ENCODE measurements at places on chromosomes 11 and 22. TPM values are rescaled to one million over a fixed set of nuclear protein-coding genes. Genes with fewer than 3 reads are reported as not detected.

The MRGPRF gene
- not detected for total RNA-seq

The PRODH gene
- total RNA-seq = not detected

- H3K36me3 ChIP-seq = no peaks in the 10 kb centered on the region
- H3K27me3 ChIP-seq = peaks cover 4% of the 10 kb centered on the region
- no peak for DNase-seq
Measured at GRCh38 chr11:57217053-57217452, 20.0 kb downstream of the APLNR start.

The CALCA gene
- not detected for total RNA-seq

GRCh38 chr22:39367035-39367434 is 17.2 kb downstream of the SYNGR1 start:
- H3K4me3 ChIP-seq = no peak overlapping the region
- no peaks in the 10 kb centered on the region for H3K27me3 ChIP-seq
- no peaks in the 10 kb centered on the region for H3K36me3 ChIP-seq
- no peak overlapping the region for H3K27ac ChIP-seq
- no peak for DNase-seq

DNA sequence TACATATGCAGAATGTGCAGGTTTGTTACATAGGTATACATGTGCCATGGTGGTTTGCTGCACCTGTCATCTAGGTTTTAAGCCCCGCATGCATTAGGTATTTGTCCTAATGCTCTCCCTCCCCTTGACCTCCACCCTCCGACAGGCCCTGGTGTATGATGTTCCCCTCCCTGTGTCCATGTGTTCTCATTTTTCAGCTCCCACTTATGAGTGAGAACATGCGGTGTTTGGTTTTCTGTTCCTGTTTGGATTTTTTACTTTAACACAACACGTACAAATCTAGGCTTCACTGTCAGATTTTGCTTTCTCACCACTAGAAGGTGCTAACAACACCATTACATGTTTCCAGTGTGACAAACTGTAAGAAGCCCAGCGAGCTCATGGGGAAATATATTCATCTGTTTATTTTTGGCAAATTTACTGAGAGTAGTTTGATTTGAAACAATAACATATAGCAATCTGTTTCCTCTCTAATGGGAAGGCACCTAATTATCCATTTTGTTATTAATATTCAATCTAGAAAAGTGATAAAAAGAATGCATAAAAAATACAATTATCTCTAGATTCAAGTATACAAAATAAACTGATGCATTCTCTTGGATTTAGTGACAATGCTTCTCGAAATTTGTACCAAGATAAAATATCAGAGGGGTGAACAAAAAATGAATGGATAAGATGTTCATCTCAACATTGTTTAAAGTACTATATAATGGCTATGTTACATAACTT is 23.2 kb upstream of the BIRC3 start:
- H3K27ac ChIP-seq = no peak overlapping the region
- H3K4me3 ChIP-seq = peak overlapping the region; percentile 48
- H3K36me3 ChIP-seq = no peaks in the 10 kb centered on the region
- no peaks in the 10 kb centered on the region for H3K27me3 ChIP-seq

DNA sequence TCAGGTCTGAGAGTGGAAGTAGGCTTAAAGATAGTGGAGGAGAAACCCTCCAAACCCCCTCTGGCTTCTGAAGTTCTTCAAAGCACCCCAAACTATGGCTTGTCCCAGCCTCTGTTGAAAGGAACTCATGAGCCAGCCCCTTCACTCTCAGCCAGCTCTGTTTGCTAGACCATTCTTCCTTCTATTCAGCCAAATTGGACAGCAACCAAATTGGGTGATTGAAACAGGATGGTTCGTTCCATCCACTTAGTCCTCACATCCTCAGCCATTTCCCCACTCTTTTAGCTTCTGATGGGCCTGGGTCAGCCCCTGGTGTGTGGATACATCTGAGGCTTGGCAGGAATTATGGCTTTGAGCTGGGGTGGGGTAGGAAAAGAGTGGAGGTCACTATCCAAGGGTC is 4.5 kb downstream of the HTR3A start:
- no peak overlapping the region for H3K27ac ChIP-seq
- DNase-seq = no peak
- no peak overlapping the region for H3K4me3 ChIP-seq
- H3K36me3 ChIP-seq = no peaks in the 10 kb centered on the region
- peaks cover 15% of the 10 kb centered on the region for H3K27me3 ChIP-seq
- H3K4me1 ChIP-seq = no peaks in the 10 kb centered on the region

GRCh38 chr11:94472916-94473799 is 20.5 kb downstream of the MRE11 start:
- no peaks in the 10 kb centered on the region for H3K27me3 ChIP-seq
- peak; percentile 14 for DNase-seq
- H3K4me1 ChIP-seq = no peaks in the 10 kb centered on the region
- peaks cover 41% of the 10 kb centered on the region for H3K36me3 ChIP-seq
- no peak overlapping the region for H3K27ac ChIP-seq

The GDPD4 gene
- not detected for total RNA-seq

DNA sequence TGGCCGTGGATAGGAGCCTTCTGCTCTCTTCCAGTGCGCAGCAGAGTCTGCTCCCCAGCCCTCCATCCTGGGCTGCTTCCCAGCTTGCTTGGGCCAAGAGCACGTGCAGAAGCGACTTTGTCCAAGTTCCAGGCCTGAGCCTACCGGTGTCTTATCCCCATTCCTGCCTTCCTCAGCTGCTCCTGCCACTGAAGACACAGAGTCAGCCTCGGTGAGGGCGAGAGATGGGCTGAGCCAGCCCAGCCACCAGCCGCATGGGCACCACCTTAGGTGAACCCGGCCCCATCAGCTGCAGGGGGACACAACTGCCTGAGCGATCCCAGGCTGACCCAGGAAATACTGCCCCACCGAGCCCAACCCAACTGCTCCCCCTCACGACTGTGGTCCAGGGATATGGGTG is 847.8 kb downstream of the TBC1D22A start:
- H3K27me3 ChIP-seq = no peaks in the 10 kb centered on the region
- DNase-seq = no peak
- H3K4me3 ChIP-seq = no peak overlapping the region
- H3K36me3 ChIP-seq = no peaks in the 10 kb centered on the region
- no peak overlapping the region for H3K27ac ChIP-seq

DNA sequence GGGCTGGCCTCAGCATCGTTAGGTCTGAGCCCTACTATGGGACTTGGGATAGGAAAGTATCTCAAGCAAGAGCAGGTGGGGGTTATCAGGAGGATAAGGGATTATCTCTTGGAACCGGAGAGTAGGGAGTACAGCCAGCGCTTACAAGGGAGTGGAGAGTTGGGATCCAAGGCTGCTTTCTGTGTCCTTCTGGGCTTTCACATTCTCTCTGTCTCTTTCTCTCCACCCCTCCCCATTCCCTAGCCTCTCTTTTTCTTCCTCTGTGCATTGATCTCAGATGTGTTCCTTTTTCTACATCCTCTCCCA is 170.2 kb downstream of the BUD13 start:
- DNase-seq = no peak
- H3K27me3 ChIP-seq = peaks cover 7% of the 10 kb centered on the region
- H3K4me1 ChIP-seq = no peaks in the 10 kb centered on the region
- H3K27ac ChIP-seq = no peak overlapping the region
- no peaks in the 10 kb centered on the region for H3K36me3 ChIP-seq

DNA sequence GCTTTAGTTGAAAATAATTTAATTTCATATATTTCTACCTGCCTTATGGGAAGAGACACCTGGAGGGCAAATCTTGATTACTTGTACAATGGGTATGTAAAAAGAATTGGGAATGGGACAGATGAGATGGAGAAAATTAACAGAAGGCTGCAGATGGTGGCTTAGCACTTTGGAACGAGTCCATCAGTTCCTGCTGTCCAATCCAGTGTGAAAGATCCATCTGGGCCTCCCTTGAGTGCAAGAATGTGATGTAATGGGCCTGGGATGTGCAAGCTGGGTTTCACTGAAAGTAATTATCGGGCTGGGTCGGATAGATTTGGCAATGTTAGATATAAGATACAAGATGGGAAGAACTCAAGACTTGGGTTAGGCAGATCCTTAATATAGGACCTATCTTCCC is 42.0 kb downstream of the CECR2 start:
- DNase-seq = no peak
- no peak overlapping the region for H3K4me3 ChIP-seq
- H3K36me3 ChIP-seq = no peaks in the 10 kb centered on the region
- no peak overlapping the region for H3K27ac ChIP-seq

The LYVE1 gene
- not detected for total RNA-seq

- no peaks in the 10 kb centered on the region for H3K27me3 ChIP-seq
- no peak overlapping the region for H3K27ac ChIP-seq
- no peak overlapping the region for H3K4me3 ChIP-seq
- H3K36me3 ChIP-seq = peaks cover 32% of the 10 kb centered on the region
- no peak for DNase-seq
Measured at GRCh38 chr11:126277322-126277721, 5.6 kb upstream of the TIRAP start.

DNA sequence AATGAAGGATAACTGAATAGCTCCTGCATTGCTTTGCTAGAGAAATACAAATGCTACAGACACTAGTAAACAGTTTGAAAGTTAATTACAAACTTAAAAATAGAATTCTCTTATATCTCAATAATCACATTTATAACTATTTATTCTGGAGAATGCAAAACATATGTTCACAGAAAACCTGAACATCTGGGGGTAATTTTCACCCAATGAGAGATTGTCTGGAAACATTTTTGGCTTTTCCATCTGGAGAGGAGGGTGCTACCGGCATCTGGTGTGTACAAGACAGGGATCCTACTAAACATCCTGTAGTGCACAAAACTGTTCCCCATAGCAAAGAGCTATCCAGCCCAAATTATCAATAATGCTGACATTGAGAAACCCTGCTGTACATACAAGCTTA is 378.4 kb upstream of the CHORDC1 start:
- H3K27ac ChIP-seq = no peak overlapping the region
- no peak overlapping the region for H3K4me3 ChIP-seq
- H3K36me3 ChIP-seq = no peaks in the 10 kb centered on the region

- H3K4me3 ChIP-seq = peak within 1 kb of the TSS; percentile 76
- no peak for DNase-seq
- peak within 1 kb of the TSS; percentile 70 for H3K27ac ChIP-seq
- no peaks in the 10 kb centered on the region for H3K27me3 ChIP-seq
- peaks cover 44% of the 10 kb centered on the region for H3K4me1 ChIP-seq
Measured at GRCh38 chr11:66546368-66546965, at the start of gene ACTN3. ACTN3 (plus strand) TSS chr11:66546903; CDS start chr11:66546938, 35 bp downstream.

The TMEM126B gene
- total RNA-seq = 16.8 TPM

DNA sequence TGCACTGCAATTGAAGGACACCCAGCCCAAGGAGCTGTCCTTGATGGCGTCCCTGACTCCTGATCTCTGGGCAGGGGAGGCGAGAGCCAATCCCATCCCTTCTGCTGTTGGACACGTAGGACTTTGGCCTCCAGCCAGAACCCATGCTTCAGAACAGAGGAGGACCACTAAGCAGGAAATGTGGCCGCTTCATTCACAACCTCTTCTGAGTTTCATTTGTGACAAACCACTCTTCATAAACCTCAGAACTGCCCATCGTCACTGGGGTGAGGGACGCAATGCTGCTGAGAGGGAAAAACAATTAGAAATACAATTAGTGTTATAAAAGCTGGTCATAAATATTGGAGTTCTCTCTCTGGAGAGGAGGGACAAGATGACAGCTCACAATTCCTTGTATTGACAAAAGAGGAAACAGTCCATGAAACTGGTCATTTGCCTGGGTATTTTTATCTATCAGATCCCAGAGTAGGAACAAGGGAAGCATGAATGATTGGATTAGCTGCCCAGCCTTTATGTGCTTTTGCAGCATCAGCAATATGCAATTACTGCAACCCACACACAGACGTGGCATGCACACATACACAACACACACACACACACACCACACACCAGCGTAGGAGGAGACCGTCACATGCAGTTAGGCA is 216.5 kb upstream of the CADM1 start:
- H3K36me3 ChIP-seq = no peaks in the 10 kb centered on the region
- H3K27me3 ChIP-seq = no peaks in the 10 kb centered on the region
- no peak overlapping the region for H3K27ac ChIP-seq
- no peaks in the 10 kb centered on the region for H3K4me1 ChIP-seq
- no peak for DNase-seq

DNA sequence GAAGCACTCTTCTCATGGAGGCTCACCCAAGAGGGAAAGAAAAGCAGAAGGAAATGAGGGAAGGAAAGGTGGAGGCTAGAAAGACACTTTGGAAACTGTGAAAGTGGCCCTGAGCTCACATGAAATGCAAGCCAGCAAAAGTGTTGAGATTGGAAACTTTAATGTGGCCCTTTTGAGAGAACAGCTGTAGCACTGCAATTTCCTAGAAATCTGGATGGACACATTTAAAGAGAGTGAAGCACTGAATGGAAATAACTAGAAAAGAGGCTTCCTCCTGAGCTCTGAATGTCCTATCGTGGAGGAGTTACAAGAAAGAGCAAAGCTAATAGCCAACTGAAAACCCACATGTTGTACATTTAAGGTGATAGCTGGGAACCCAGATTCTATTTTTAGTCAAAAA is 56.0 kb downstream of the LIF start:
- H3K27me3 ChIP-seq = no peaks in the 10 kb centered on the region
- peaks cover 34% of the 10 kb centered on the region for H3K4me1 ChIP-seq
- DNase-seq = no peak
- H3K27ac ChIP-seq = no peak overlapping the region
- H3K4me3 ChIP-seq = no peak overlapping the region

GRCh38 chr11:18384157-18384641 is 10.2 kb upstream of the LDHA start:
- H3K27ac ChIP-seq = peak overlapping the region; percentile 86
- no peaks in the 10 kb centered on the region for H3K36me3 ChIP-seq
- H3K27me3 ChIP-seq = no peaks in the 10 kb centered on the region
- DNase-seq = no peak

DNA sequence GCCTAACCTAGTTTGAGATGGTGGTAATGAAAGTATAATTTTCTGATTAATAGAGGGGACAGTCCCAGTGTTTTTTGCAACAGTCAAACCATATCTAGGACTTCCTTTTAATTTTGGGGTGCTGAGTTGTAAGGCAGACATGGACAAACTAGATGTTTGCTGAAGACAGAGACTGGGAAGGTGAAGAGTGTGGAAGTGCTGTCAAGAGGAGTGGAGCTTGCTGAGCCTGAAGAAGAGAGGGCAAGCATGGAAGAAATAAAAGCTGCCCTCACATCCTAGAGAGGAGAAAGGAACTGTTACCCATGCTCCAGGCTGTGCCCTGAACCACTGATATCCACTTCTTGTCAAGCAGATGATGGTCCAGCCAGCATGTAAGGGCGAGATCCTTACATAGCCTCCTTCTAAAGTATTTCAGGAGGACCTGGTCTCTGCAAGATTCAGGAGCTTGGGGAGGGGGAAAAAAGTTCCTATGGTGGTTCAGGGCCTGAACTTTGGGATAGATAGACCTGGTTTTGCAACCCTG is 51.4 kb downstream of the PRR5L start:
- H3K27me3 ChIP-seq = no peaks in the 10 kb centered on the region
- no peak overlapping the region for H3K27ac ChIP-seq
- H3K4me1 ChIP-seq = peaks cover 2% of the 10 kb centered on the region

DNA sequence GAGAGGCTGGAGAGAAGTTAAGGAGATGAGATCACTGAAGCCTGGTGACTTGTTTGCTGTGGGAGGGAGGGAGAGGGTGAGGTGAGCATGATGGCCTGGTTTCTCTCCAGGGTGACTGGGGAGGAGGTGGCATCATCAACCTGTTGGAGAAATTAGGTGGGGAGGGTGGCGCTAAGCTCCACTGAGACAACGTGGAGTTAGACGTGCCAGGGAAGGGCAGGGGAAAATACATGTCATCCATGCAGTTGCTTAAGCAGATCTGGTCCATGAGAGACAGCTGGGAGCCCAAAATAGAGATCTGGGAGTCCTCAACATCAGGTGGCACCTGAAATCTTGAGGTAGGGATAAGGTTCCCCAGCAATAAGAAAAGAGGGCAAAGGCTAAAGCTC is 9.3 kb upstream of the MAFF start:
- no peak for DNase-seq
- no peak overlapping the region for H3K4me3 ChIP-seq
- no peaks in the 10 kb centered on the region for H3K27me3 ChIP-seq
- H3K4me1 ChIP-seq = peaks cover 5% of the 10 kb centered on the region

All from CD4-positive, alpha-beta T cell (primary cell).